ENCODE measurements at places on chromosomes 2 and 18.
A peak's percentile ranks its signal among the peaks of the same experiment; 100 is the strongest.

DNA sequence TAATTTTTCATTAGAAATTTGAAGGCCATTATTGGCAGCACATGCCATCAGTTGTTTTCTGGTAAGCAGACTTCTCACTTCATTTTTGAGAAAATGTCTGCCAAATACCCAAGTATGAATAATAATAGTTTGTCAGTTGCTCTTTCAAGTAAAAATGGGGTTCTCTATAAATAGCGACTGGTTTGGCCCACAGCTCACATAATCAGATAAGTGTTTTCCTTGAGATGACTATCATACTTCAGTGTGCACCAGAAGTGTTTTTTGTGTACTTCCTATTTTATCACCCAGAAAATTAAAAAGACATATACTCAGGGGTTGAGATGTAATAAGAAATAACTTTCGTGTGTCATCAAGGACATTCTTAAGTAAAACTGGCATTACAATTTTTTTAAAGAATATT, 147.1 kb downstream of the PHLPP1 start:
- no peak for DNase-seq

GRCh38 chr18:11411048-11411447, 198.3 kb upstream of the SLC35G4 start:
- no peak for DNase-seq

- DNase-seq = no peak
These were observed 17.1 kb downstream of the RAMP1 start for GRCh38 chr2:237876532-237876931.

DNA sequence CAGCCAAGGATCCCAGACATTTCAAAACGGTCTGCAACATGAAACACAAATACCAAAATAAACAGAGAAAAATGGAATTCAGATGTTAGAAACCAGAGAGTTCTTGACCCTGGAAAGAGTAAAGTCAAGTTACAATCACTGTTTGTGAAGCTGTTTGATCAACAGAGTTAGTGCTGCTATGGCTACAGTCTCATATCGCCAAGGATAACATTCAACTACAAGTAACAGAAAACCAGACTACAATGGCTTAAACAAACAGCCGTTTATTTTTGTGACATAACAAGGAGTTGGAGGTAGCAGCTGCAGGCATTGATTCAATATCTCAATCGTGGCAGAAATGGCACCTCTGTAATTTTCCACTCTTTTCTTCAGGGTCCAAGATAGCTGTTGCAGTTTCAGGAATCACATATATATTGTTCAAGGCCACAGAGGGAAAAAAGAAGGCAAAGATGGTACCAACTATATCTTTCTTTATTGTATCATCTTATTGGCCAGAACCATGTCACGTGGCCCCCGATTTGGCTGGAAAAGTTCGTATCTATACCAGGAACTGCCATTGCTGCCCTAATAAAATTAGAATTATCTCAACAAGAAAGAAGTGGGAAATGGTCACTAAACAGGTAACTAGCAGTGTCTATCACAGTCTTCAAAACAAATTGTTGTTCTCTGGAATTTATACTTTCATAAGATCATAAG, 17.7 kb upstream of the HNRNPLL start:
- peak; percentile 68 for DNase-seq

DNA sequence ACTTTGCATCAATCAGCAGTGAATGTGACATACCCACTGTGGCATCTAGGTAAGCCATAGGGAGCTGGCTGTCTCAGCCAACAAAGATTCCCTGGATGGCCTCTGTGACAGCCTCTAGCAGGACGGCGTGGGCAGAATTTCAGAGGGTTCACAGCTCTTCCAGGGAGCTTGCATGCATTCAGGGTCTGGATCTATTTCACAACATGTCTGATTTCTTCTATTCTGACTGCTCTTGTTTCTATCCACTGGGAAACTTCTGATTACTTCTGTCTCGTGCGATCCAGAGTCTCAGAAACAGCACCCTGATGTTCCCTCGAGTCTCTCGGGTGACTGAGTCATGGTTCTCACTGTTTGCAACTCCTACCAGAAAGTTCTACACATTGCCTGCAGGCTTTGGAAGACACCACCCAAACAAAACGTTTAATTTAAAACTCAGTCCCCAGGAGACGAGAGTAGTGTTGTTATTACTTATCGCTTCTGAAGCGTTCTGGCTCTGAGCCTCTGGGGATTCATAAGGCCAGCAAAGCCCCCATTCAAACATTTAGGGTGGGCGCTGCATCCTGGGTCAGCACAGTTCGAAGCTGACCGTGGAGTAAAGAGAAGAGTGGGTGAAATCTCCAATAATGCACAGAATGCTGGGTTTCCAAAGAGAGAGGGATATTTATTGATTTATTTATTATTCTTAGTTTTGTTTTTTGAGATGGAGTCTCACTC, 41.9 kb upstream of the ODC1 start:
- DNase-seq = no peak

All from DMS53 (cell line).